Activated CD4-positive, alpha-beta T cell treated with anti-CD3 and anti-CD28 coated beads, Interleukin-2, amount 50 U/mL, for 48 hours (primary cell): ENCODE measurements at places on chromosomes 12 and 14.
A peak's percentile ranks its signal among the peaks of the same experiment; 100 is the strongest.

DNA sequence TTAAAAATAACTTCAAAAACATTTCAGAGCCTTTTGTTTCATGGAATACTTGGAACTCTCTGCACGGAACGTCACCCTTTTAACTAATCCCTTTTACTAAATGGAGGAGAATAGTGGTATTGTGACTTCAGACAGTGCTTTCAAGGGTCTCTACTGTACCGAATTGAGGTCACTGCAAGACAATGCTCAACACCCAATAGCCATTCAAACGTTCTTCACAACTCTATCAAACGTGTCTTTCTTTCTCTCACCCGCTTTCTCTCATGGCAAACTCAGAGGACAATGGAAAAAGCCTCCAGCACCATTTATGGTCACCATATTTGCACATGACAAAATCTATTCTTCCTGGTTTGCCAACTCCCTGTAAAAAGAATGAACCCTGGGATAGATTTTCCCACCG lies 132.1 kb upstream of the SOX5 start:
- DNase-seq: no peak

GRCh38 chr12:27572486-27573255 lies 48.7 kb downstream of the PPFIBP1 start:
- DNase-seq: no peak

DNA sequence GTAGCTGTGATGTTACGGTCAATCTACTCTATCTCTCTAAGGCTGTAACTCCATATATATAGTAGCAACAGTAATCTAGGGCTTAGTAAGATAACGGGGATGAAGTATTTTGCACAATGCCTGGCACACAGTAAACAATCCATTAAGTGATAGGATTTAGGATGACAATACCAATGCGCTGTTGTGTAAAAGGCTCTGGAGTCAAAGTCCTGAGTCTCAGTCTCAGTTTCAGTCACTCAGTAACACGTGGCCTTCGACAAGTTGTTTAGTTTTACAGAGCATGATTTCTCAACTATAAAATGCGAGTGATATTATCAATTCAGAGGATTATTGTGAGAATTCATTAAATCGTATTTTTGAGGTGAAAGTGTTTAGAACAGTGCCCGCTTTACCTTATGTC lies 162.4 kb downstream of the GARIN6 start:
- DNase-seq: no peak

DNA sequence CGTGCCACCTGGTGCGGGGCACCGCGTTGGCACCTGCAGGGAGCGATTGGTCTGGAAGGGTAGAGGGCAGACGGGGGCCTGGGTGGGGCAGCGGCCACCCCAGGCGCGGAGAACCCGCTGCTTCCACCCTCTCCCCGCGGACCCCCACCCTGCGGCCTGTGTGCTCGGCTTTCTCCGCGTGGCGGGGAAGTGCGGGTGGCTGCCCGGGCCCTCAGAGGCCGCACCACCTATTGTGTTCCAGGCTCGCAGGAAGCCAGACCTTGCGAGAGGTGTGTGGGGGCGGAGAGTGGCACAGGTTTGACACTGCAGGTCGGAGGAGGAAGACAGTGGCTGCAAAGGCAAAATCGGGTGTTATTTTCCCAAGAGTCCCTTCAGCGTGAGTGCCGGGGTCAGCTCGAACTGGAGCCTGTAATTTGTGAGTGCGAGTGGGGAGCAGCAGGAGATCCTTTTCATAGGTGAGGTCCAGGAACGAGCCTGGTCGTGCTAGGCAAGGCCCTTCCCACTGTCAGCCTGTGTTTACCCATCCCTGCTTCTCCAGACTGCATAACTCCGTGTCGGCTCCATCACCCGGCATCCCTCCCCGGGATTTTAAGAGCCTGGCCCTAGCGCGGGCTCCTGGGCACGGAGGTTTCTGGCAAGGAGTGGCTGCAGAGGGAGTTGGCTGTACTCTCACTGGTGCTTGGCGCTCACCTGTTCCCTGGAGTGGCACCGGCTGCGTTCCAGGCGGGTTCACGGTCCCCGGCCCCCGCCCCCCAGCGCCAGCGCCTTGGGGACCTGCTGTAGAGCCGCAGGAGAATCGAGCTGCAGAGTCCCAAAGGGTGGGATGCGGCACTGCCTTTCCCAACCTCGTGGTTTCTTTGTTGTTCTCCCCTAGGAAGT lies 935 bp downstream of the TBC1D30 start:
- peak; percentile 12 for DNase-seq

GRCh38 chr14:83255727-83256090 lies 1722.1 kb upstream of the SEL1L start:
- DNase-seq: no peak

DNA sequence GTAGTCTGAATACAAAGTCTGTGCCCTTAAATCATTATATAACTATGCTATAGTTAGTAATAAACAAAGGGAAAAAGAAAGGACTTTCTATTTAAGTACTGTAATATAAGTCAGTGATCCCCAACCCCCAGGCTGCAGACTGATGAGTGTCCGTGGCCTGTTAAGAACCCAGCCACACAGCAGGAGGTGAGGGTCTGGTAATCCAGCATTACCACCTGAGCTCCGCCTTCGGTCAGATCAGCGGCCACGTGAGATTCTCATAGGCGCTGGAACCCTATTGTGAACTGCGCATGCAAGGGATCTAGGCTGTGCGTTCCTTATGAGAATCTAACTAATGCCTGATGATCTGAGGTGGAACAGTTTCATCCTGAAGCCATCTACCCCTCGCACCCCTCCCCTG lies 15.7 kb downstream of the NFYB start:
- DNase-seq: no peak

DNA sequence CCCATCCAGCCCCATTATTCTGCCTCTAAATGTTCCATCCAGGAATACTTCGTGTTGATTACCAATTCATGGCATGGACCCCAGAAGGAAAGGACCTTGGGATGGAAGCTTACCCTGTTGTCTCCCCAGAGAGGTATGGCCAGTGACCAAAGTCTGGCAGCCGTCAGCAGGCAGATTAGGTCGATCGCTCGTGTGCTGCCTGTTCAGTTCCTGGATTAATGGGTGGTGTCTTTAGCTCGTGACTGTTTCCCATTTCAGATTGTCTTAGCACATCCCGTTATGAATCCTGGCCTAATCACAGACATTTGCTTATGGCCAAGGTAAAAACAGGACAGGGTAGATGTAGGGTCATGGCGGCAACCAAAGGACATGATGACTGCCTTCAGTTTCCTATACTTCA lies 122.9 kb upstream of the NTF3 start:
- no peak for DNase-seq

GRCh38 chr14:75279153-75279762 lies 630 bp downstream of the FOS start:
- peak; percentile 58 for DNase-seq

DNA sequence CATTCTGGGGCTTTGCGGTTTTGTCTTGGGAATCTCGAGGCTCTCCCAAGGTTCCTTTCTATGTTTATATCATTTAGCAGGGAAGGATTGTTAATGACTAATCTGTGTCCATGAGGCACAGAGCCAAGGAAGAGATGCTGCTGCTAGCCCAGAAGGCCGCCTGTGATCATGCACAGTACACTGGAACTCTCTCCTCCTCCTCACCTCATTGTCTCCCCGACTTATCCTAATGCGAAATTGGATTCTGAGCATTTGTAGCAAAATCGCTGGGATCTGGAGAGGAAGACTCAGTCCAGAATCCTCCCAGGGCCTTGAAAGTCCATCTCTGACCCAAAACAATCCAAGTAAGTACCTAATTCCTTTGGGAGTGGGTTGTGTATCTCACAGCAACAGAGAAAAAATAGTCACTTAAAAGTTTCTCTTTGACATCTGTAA lies at the start of gene NR1H4:
Gene NR1H4, plus strand, starts transcription at position 151 of the 435 bp plus-strand sequence. CDS start 19,458 bp downstream, outside the sequence.
- no peak for DNase-seq

- DNase-seq: no peak
Observed at GRCh38 chr14:63406333-63406732, 87.6 kb upstream of the GPHB5 start.

DNA sequence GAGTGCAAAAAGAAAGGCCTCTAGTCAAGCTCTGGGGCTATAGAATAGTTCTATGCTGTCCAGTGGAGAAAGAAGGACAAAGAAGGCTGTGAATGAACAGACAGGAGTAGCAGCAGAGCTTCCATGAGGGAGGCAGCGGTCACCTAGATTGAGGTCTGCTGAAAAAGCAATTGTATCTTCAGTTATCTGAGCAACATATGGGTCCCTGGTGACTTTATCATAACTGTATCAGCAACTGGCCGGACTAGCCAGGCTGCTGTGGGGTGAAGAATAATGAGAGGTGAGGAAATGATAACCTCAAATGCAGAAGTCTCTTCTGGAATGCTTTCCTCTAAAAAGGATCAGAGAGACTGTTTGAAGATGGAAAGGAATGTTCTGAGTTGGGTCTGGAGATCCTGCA lies 971.3 kb upstream of the TMEM132C start:
- no peak for DNase-seq

DNA sequence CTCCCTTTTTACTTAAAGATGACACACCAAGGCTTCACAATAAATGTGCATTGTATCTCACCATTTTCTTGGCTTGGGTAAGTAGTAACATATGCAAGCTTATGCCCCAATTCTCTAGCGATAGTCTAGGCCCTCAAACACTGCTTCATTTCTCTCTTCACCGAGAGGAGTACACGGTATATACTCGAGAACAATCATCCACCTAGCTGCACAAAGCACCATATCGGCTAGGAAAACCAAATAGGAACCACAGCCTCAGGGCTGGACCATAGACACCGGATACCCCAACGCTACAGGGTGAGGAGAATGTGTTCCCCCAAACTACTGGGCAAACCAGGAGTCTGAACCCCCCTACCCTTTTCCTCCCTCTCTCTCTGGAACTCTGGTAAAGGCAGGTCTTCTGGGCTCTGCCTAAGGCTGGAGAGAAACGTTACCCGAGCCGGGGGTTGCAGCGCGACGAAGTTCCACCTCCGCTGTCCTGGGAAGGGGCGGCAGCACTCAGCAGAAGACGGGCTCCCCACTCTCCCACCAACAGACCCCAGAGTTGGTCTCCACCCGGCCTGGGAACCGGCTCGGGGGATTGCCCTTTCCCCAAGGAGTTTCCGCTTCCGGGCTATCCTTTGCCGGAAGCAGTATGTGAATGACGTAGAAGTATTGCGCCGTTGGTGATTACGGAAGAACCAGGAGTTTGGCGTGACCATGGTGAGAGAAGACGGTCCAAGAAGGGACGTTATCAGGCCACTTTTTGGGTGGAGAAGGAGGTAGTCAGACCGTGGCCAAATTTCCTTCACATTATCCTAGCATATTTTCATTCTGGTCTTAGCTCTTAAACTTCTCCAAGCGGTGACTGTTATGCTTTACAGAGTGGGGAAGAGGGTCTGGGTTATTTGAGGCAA lies at the start of the genes AREL1 and FCF1:
Gene AREL1, minus strand, starts transcription at position 582 of the 896 bp plus-strand sequence. CDS start 27,465 bp downstream, outside the sequence.
Gene FCF1, plus strand, starts transcription at position 646 of the 896 bp plus-strand sequence. Its CDS starts 54 bp downstream, at position 700.
- DNase-seq: peak; percentile 75

GRCh38 chr14:100535287-100536120 lies 51.7 kb downstream of the BEGAIN start:
- DNase-seq: peak; percentile 1

DNA sequence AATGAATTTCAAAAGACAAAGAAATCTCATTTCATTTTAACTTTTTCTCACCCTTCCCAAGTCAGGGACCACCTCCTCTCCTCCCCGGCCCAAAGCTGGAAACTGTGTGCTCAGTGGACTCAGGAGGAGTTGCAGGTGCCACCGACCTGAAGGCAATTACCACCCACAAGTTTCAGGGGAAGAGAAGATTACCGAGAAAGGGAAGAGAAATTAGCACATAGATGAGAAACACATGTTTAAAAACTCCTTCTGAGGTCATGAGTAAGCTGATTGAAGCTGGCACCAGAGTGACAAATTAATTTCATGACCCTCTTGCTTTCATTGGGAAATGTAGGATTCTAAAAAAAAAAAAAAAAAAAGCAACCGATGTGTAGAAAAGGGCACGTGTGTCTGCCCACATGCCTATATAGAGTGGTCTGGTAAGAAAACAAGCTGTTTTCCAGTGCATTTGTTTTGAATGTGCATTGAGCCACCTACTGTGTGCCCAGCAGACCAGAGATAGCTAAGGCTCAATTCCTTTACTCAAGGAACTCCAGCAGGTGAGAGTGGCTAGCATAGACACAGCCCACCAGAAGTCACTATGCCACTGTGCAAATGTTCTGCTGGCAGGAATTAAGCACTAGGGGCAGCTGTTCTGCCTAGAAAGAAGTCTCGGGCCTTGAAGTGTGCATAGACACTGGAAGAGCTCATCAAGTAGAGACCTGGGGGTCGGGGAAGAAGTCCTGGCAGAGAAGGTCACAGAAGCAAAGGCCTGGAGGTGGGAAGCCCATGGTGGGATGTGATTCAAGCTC lies 30.5 kb downstream of the DPF3 start:
- DNase-seq: no peak

DNA sequence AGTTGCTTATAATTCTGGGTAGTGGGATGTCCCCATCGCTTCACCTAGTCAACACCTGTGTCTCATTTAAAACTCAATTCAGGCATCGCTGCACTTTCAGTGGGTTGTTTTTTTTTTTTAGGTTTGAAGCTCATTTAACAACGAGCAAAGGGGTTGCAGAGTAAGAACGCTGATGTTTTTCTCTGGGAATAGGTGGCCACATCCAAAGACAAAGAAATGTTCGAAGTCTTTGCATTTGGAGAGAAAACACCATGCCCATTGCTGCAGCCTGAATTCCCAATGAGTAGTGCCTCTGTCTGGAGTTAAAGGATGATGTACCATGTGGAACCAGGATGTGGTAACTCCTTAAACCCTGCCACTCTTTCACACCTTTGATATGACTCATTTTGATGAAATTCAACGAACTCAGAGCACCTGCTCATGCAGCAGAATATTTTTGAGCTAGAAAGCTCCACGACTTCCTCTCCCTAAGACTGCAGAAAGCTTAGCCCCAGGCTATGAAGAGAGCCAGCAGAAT lies 35.1 kb upstream of the BATF start:
- DNase-seq: no peak

- DNase-seq: no peak
Observed at GRCh38 chr12:93198086-93198485, 179.6 kb upstream of the NUDT4 start.

DNA sequence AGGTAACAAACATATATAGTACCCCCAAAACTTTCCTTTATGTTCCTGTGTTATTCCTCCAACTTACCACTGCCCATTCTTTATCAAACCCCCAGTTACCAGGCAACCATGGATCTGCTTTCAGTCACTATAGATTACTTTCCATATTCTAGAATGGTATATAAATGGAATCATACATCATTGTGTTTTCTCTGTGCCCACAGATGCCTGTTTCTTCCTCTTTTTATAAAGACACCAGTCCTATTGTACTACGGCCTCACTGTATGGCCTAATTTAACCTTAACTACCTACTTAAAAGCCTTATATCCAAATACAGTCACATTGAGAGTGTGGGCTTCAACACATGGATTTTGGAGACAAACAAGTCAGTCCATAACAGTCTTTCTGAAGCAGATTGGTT lies 2.6 kb downstream of the TAS2R14 start:
- DNase-seq: no peak

- DNase-seq: no peak
Observed at GRCh38 chr12:62684570-62685295, 218.1 kb downstream of the MON2 start.

DNA sequence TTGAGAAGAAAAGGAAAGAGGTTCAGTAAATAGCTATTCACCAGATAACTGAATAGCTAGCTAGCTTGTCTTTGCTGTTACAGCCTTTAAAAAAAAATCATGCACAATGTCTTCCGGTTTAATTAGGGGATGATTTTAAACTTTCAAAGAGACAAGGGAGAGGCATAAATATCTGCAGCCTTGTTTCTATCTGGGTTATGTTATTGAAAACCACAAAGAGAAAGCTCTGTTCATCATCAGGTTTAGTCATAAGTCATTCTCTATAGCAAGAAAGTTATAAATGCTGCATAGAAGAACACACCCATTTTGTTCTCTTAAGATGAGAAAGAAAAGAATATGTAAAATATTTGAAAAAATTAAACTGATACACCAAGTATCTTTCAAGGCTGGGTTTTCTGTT lies 1046.9 kb downstream of the AACS start:
- DNase-seq: no peak

- DNase-seq: no peak
Observed at GRCh38 chr14:24875991-24876878, 173.7 kb downstream of the STXBP6 start.
